ENCODE measurements at places on chromosomes 3 and 15. TPM values are rescaled to one million over a fixed set of nuclear protein-coding genes. Genes with fewer than 3 reads are reported as not detected.

Gene ROPN1B
- 0.76 TPM for total RNA-seq

- no peaks in the 10 kb centered on the region for H3K36me3 ChIP-seq
- DNase-seq = no peak
- no peaks in the 10 kb centered on the region for H3K4me1 ChIP-seq
- no peak overlapping the region for H3K4me3 ChIP-seq
- H3K27me3 ChIP-seq = no peaks in the 10 kb centered on the region
- H3K27ac ChIP-seq = no peak overlapping the region
These were observed 20.5 kb downstream of the SIDT1 start for GRCh38 chr3:113552851-113553250.

DNA sequence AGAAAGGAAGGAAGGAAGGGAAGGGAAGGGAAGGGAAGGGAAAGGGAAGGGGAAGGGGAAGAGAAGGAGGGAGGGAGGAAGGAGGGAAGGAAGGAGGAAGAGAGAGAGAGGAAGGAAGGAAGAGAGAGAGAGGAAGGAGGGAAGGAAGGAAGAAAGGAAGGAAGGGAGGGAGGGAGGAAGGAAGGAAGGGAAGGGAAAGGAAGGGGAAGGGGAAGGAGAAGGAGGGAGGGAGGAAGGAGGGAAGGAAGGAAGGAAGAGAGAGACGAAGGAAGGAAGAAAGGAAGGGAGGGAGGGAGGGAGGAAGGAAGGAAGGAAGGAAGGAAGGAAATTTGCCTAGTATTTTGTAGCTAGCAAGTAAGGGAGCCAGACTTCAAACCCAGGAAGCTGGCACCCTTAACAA lies 583.9 kb downstream of the RBMS3 start:
- H3K4me3 ChIP-seq = no peak overlapping the region
- no peak for DNase-seq
- no peaks in the 10 kb centered on the region for H3K36me3 ChIP-seq
- H3K27ac ChIP-seq = no peak overlapping the region

- no peak overlapping the region for H3K27ac ChIP-seq
- H3K27me3 ChIP-seq = no peaks in the 10 kb centered on the region
- H3K36me3 ChIP-seq = no peaks in the 10 kb centered on the region
- no peak overlapping the region for H3K4me3 ChIP-seq
- no peak for DNase-seq
These were observed 43.8 kb downstream of the LSM3 start for GRCh38 chr3:14222457-14222856.

DNA sequence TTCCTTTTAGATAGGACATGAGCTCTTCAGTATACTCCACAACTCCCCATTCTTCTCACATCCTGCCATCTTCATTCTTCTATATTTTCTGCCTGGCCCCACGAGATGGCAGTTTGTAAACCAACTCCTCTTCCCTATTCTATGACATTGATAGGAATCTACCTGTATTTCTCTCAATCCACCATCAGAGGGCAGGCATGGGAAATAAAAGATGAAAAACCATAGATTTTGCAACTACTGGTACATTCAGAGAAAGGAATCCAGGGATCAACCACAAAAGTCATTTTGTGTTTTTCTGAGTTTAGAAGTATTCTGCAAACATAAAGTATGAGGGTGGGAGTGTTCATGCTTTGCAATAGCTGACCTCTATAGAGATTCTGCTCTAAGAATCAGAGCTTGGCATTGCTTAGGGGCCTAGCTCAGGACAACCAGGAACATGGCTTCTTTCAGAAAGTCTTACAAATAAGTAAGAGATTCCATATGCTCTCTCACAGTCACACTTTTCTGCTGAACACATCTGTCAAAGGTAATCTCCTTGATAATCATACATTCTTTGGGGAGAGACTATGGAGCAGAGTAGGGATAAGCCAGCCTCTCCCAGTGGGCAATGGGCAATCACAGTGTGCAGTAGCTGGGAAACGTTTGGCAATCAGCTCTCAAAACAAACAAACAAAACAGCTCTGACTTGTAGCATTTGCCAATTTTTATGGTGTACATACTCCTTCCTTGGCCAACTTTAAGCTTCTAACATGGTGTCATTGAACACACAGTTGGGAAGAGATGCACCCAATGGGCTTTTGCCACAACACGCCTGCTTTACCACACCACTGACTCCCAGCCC lies 43.1 kb upstream of the SLC25A36 start:
- H3K4me1 ChIP-seq = no peaks in the 10 kb centered on the region
- H3K4me3 ChIP-seq = no peak overlapping the region
- no peaks in the 10 kb centered on the region for H3K36me3 ChIP-seq
- no peak for DNase-seq
- H3K27ac ChIP-seq = no peak overlapping the region

DNA sequence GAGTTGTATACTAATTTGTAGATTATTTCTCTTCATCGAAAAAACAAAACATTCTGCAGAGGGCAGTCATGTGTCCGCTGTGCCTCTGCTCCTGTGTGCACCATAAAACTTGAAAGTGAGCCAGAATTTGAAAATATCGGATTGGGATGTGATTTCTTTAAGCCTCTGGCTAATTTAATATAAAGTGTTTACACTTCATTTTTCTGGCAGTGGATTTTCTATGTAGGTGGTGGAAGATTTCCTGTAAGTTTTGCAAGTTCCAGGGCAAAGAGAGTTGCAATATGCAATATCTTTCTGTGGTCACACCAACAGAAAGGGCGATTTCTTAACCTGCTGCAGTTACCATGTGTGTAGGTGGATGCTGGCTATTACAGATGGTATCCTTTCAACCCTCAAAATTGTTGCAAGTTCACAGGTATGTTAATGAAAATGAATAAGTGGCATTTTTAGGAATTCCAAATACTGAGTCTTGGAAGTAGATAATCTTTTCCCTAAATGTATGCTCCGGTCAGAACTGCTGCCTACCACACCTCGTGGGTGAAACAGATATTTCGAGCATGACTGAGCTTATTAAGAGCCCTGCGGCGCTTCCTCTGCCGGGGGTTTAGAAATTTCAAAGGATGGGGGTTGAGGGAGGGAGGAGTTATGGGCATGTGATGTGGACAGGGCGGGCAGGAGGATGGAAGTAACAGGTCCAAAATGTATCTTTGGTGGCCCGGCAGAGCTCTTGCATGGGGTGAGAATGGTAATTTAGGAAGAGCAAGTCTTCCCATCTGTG lies 134.0 kb downstream of the PGPEP1L start:
- H3K27ac ChIP-seq = peak overlapping the region; percentile 72
- DNase-seq = no peak
- no peaks in the 10 kb centered on the region for H3K27me3 ChIP-seq
- no peaks in the 10 kb centered on the region for H3K36me3 ChIP-seq
- H3K4me1 ChIP-seq = peaks cover 38% of the 10 kb centered on the region
- H3K4me3 ChIP-seq = no peak overlapping the region

GRCh38 chr15:63465104-63465503 lies 39.3 kb upstream of the USP3 start:
- no peaks in the 10 kb centered on the region for H3K36me3 ChIP-seq
- DNase-seq = no peak
- H3K4me1 ChIP-seq = peaks cover 13% of the 10 kb centered on the region
- H3K27me3 ChIP-seq = no peaks in the 10 kb centered on the region

All from upper lobe of left lung (tissue), 6 donors.